ENCODE measurements at places on chromosomes 3 and 15.

GRCh38 chr15:86322629-86323028 is 243.0 kb downstream of the AGBL1 start:
- DNase-seq = no peak

DNA sequence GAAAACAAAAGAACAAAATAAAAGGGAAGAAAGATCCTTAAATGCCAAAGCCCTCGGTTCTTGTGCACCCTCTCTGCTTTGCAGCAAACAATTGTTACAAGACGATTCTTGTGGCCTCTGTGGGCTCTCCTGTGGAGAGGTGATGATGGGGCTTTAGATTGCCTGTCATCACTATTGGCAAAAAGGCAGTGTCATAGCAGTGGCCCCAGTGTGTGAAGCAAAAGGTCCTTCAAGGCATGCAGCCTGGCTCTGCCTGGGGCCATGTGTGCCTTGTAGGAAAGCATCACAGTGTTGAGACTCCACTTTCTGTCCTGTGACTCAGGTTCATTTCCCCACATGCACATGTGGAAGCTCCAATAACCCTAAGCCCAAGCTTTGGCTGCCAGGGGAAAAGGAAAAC is 43.7 kb downstream of the POC1A start:
- DNase-seq = no peak

GRCh38 chr3:37863949-37864822 is 2.5 kb downstream of the CTDSPL start:
- no peak for DNase-seq

GRCh38 chr3:194184265-194184751 is 48.4 kb downstream of the HES1 start:
- DNase-seq = no peak

DNA sequence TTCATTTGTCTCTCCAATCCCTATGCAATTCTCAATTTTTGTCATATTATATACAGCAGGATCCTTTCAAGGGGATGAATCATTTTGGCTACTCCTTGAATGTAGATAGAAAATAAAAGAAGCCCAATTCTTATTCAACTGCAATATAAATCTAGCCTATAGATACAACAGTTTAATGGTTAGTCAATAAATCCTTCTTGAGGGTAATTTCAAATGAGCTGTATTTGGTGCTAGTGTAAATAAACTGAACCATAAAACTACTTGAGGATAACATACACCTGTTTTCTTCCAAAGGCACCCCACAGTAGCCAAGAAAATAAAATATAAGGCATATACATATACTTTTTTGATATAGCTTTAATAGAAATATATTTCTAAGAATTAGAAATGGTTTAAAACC is 830.3 kb downstream of the ROBO1 start:
- DNase-seq = no peak

DNA sequence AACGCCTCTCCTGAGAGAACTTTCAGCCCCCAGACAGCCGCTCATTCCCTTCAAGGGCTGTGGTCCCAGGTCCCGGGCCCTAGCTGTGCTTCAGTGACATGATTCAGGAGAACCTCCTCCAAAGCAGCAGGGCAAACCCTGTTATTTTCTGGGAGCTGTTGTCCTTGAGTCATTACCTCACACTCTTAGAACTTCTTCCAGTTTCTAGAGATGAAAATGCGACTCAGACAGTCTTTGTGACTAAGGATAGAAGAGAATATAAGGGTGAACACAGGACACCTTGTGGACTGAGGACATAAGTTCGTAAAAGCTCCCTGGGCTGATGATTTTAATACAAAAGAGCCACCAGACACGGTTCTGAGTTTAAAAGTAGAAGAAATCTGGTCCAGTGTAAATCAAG is 203.8 kb downstream of the RORA start:
- no peak for DNase-seq

DNA sequence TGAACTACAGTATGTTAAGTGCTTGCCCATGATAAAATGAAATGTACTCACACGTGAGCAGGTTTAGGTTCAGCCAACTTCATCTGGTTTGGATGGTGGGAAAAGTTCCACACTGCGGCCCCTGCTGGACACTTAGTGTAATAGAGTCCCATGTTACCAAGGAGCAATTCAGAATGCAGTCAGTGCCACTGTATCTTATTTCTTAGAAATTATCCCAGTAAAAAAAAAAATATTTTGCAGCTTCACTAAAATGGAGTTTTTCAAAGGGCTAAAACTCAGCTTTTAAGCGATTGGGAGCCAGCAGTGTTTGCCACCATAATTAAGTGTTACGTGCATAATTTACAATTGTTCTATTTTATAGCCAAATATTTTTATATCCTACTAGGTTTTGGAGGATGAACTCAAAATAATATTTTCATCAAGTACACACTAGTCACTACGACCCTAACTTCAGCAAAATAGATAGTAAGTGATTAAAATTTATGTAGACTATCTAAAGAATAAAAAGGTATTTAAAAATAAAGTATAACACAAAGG is 371.7 kb upstream of the GBE1 start:
- DNase-seq = peak; percentile 64

DNA sequence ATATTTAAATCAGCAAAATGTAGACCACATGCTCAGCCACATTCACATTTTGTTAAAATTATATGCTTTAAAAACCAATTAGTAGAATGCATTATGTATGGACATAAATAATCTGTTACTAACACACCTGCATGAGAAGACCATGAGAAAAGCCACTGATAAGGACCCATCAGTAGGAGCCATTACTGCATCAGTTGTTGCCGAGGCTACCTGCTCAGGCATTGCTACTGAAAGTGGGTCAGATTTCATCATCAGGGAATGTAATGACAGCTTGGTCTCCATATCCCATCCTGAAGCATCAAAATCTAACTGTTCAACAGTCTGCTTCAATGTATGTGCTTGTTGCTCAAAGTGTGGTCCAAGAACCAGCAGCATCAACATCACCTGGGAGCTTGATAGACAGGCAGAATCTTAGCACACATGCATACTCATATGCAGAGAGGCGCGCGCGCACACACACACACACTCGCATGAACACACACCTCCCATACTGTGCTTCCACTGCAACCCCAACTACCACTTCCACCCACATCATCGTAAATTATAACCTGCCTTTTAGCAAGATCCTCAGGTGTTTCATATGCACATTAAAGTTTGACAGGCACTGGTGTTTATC is 72.4 kb upstream of the FOXB1 start:
- no peak for DNase-seq

- no peak for DNase-seq
Observed at GRCh38 chr3:9891072-9891622, 737 bp downstream of the JAGN1 start.

GRCh38 chr3:5251196-5251583 is 63.7 kb downstream of the EDEM1 start:
- no peak for DNase-seq

GRCh38 chr3:155496206-155496605 is 202.7 kb upstream of the STRIT1 start:
- DNase-seq = no peak

GRCh38 chr3:12993517-12994356 is 79.5 kb downstream of the IQSEC1 start:
- DNase-seq = peak; percentile 72

GRCh38 chr3:8324747-8325146 is 176.9 kb upstream of the LMCD1 start:
- DNase-seq = peak; percentile 72

- peak; percentile 49 for DNase-seq
Observed at GRCh38 chr3:54599716-54600115, 328.1 kb downstream of the LRTM1 start.

GRCh38 chr3:42257007-42257406 is 9.0 kb downstream of the CCK start:
- no peak for DNase-seq

GRCh38 chr3:197590313-197590962 is 34.7 kb upstream of the BDH1 start:
- no peak for DNase-seq

DNA sequence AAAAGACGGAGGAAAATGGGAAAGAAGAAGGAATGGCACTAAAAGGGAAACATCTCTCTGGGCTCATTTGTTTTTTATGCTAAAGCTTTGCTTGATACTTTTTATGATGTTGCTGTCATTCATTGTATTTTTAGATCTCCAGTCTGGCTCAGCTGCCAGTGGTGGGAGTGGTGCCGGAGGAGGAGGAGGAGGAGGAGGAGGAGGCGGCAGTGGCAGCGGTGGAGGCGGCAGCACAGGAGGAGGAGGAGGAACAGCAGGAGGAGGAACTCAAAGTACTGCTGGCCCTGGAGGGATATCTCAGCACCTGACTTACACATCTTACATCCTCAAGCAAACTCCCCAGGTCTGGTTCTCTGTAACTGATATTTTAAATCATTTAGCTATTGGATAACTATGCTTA is 49.6 kb downstream of the MAP6D1 start:
- no peak for DNase-seq

DNA sequence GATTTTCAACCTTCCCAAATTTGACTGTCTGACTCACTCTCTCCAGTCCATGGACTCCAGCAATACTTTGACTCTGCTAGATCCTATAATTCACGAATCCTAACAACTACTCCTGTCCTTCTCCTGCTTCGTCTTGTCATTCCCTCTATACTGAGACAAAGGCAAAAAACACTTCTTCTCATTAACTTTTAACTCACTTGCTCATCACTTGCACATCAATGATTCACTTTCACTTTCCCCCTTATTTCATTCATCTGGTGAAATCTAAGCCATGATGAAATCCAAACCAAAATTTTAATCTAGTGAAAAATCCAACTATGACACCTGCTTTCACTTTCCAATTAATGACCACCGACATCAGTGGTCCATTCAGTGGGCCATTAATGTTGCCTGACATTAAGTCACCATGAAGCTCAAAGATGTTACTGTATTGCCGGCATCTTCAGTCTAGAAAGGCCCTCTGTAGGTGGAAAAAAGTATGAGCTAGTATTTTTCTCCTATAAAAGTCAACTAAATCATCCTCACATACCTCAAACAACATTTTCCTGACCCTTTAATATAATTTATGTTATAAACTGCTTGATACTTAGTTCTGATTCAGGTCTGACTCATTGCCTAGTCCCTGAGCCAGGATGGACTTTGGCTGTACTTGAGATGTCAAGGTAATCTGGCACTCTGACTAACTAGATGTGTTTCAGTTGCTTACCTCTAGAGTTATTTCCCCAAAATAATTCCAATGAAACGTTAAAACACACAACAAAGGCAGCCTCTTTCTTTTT is 158.6 kb downstream of the CNTN6 start:
- no peak for DNase-seq

GRCh38 chr3:39211332-39212130 is 19.1 kb upstream of the XIRP1 start:
- DNase-seq = no peak

DNA sequence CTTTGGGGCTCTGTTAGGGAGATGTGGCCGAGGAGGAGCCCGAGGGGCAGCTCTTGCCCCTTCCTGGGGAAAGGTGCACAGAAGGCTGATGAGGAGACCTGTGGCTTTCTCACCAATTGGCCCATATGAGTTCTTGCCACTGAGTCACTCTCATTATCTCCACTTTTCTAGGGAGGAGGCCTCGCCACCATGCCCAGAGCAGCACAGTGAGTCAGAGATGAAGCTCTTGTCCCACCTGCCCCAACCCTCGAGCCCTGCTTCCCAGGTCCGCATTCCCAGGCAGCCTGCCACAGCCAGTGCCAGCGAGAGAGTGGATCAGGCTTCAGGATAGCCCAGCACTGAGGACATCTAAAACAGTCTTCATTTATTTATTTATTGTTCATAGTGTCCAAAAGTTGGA is 53.5 kb downstream of the AMOTL2 start:
- no peak for DNase-seq

GRCh38 chr15:77874063-77874462 is 203.4 kb downstream of the TBC1D2B start:
- no peak for DNase-seq

- no peak for DNase-seq
Observed at GRCh38 chr15:67080118-67080899, 14.9 kb downstream of the SMAD3 start.

- DNase-seq = no peak
Observed at GRCh38 chr3:95673215-95673614, 1141.2 kb upstream of the EPHA6 start.

- DNase-seq = no peak
Observed at GRCh38 chr3:188205992-188206416, 52.0 kb downstream of the LPP start.

DNA sequence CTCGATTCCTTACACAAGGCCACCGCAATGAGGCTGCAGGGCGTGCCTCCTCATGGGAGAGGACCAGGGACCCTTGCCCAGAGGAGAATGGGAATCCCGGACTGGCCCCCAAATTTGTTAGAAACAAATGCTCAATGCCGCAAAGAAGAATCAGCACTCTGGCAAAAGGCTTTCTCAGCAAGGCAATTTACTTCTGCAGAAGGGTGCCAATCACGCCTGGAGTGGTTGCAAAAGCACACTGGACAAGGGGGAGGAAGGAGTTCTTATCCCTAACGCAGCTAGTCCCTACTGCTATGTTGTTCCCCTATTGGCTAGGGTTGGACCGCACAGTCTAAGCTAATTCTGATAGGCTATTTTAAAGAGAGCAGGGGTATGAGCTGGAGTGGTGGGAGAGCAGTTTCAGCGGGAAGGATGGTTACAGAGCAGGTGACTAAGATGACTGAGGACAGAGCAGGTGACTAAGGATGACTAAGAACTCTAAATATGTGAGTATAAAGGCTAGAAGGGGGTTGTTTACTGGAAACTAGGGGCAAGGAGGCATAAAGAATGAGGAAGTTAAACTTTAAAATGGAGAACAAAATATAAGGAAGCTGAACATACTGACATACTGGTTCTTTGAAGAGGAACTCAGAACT is 48.5 kb downstream of the KATNBL1 start:
- DNase-seq = no peak

GRCh38 chr15:39874890-39875549 is 45.0 kb downstream of the GPR176 start:
- DNase-seq = peak; percentile 58

DNA sequence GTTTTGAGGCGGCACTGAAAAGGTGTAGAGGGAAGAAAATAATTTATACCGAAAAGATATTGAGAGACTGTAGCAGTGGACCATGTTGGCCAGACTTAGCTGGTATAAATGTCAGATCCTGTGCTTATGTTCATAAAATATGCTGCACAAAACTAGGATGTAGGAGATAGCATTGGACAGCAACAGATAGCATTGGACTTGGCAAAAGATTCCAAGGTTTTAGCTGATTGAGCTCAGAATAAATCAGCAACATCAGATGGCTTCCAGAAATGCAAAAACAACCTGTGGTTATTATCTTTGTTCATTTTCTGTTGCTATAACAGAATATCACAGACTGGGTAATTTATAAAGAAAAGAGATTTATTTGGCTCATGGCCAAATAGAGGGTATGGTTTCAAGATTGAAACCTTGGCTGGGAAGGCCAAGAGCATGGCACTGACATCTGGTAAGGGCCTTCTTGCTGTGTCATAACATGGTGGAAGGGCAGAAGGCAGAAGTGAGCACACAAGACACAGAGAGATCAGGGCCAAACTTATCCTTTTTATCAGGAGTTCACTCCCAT is 34.7 kb downstream of the SLC28A1 start:
- DNase-seq = no peak

All from D341Med (cell line).